ENCODE measurements at places on chromosomes 3 and 15.

GRCh38 chr15:46126581-46126980, 491.8 kb downstream of the SQOR start:
- DNase-seq = no peak

- no peak for DNase-seq
Observed at GRCh38 chr3:187120326-187120725, 19.0 kb downstream of the RPL39L start.

- no peak for DNase-seq
Observed at GRCh38 chr15:84003791-84004503, 231.6 kb upstream of the GOLGA6L4 start.

GRCh38 chr3:74423867-74424266, 190.6 kb downstream of the CNTN3 start:
- no peak for DNase-seq

- DNase-seq = peak; percentile 52
Observed at GRCh38 chr15:38690719-38691332, 126.2 kb upstream of the RASGRP1 start.
